ENCODE measurements at places on chromosomes 13 and 19.

- no peak for DNase-seq
These were observed 150.0 kb downstream of the KLF12 start for GRCh38 chr13:73984201-73984600.

GRCh38 chr13:48888613-48889012 lies 87.1 kb upstream of the FNDC3A start:
- DNase-seq, result no peak

GRCh38 chr19:49499030-49499670 lies 2.9 kb downstream of the RPS11 start:
- DNase-seq, result peak; percentile 58

DNA sequence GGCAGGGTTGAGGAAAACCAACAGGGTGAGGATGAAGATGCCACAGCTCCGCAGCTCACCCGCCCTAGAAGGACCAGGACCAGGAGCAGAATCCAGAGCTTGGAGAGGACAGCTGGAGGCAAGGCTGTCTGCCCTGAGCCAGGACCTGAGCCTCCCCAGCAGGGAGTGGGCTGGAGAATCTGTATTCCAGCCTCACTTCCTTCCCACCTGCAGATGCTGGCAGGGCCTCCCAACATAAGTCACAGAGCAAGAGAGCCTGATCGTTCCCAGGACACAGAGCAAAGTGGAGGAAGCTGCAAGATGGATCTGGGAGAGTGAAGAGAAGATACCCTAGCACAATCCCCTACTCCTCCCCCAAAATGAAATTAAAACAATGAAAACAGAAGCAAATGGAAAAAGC lies 61.7 kb upstream of the WASF3 start:
- no peak for DNase-seq

- DNase-seq, result peak; percentile 44
These were observed 753.9 kb downstream of the OLFM4 start for GRCh38 chr13:53782488-53782961.

- DNase-seq, result no peak
These were observed 77.2 kb upstream of the TMTC4 start for GRCh38 chr13:100751826-100752225.

GRCh38 chr13:26500618-26501320 lies 56.7 kb upstream of the WASF3 start:
- DNase-seq, result no peak

- DNase-seq, result peak; percentile 74
These were observed 60.9 kb upstream of the MED4 start for GRCh38 chr13:48155848-48156247.

DNA sequence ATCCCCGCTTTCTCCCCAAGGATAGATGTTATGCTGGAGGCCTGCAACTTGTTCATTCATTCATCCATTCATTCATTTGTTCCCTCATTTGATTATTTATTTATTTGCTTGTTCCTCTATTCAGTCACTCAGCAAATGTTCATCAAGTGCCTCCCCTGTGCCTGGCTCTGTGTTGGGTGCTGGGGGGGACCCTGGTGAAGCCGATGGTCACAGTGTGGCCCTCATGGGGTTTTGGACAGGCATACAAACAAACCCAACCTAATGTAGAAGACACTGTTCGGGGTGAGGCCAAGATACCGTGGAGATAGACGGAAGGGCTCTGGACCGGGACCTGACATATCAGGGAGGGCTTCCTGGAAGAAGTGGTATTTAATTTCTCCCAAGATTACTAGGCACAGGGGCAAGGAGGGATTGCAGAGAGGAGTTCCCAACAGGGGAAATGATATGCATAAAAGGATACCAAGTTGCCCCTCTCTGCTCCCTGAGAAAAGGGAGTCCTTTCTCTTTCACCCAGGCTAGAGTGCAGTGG lies 58.1 kb downstream of the ZNF536 start:
- no peak for DNase-seq

DNA sequence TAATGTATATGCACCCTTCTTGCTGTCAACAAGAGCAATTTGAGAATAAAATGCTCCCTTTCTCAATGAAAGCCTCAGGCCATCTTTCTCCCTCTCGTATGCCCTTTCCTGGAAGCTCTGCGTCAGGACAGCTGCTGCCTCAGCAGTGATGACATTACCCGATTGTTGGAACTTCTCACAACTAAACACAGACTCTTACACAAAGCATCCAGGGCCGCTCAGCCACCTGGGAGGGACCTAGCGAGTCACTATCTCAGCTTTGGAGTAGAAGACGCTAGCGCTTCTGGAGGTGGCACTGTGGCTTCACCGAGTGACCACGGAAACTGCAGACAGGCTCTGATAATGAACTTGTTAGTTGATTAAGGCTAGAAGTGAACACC lies 153.2 kb upstream of the SOX1 start:
- DNase-seq, result no peak

DNA sequence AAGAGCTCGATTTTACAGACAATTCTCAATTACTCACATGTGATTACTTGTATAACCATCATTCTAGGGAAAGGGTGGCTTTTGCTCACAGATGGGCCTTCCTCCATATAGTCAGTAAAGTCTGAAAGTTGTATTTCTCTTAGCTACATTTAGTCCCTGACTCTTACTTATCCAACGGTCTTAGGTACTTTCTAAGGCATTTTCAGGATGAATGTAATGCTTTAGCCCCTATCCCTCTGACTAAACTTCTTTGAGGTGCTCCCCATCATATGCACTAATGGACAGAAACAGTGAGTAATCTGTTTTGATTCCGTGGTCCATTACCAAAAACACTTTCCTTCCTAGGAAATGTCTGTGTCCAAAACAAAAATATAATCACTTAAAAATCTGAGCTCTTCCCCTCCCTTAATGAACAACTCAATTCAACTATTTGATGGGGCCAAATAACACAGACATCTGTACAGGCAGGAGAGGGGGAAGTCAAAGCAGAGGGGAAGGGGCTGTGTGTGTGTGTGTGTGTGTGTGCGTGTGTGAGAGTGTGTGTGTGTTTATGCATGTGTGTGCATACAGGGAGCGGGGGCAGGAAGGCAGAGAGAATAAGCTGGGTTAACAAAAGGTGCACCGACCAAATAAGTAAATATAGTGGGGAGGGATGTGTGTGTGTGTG lies 84.9 kb downstream of the USP12 start:
- DNase-seq, result no peak

DNA sequence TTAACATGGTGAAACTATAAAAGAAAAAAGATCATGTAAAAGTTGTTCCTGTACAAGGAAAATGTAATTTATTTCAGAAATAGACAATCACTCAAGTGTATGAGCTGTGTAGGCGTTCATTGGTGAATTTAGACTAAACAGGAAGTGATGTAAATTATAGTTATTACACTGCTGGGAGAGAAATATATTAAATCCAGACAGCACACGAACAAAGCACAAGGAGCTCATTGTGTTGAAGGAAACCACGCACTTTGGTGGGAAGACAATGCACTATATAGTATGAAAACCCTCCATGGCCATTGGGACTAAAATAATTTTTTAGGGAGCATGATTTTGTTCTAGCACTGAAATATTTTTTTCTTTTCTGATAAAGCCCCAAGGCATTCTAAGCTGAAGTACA lies 450.5 kb downstream of the KLF12 start:
- DNase-seq, result no peak

DNA sequence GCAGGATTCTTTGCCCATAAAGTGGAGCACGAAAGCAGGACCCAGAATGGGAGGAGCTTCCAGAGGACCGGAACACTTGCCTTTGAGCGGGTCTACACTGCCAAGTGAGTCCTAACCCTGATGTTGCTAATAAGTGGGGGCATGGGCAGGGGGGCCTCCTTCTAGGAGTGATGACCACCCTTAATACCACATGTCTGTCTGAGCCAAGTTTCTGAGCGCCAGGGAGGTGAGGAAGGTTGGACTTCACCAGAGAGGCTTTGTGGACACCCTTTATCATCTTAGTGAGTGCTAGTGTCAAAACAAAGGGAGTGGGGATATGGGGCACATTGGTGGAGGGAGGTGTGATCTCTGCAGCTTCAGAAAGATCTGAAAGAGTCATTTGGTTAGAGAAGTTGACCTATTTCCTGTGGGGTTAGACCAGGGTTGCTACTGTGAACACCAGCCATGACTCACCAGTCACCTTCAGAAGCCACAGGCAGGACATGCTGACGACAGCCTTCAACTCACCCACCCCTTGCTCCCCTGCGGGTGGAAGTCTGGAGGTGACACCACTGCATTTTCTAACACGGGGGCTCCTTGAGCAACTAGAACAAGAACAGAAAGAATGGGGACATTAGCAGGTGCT lies 8.8 kb downstream of the ALOX5AP start:
- peak; percentile 97 for DNase-seq

GRCh38 chr19:6790194-6791128 lies 18.0 kb downstream of the VAV1 start:
- no peak for DNase-seq

- no peak for DNase-seq
These were observed 782.5 kb upstream of the SLITRK6 start for GRCh38 chr13:86581706-86582105.

DNA sequence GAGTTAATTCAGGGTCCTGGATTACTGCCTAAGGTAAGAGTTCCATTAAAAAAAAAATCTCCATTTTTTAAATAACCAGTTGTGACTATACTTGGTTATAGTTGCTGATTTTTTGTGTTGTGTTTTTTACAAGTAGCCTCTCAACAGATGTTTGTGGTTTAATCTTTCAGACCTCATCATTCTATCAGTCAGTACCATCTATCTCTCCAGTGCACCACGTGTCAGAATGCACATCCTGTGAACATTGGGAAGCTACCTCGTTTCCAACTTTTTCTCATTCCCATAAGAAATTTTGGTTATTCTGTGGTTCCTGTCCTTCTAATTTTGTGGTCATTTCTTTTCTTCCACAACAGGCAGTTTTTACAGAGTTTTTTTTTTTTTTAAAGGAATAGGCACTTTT lies 39.2 kb downstream of the WDFY2 start:
- DNase-seq, result no peak

- DNase-seq, result no peak
These were observed 14.7 kb downstream of the MIER2 start for GRCh38 chr19:329876-330275.

DNA sequence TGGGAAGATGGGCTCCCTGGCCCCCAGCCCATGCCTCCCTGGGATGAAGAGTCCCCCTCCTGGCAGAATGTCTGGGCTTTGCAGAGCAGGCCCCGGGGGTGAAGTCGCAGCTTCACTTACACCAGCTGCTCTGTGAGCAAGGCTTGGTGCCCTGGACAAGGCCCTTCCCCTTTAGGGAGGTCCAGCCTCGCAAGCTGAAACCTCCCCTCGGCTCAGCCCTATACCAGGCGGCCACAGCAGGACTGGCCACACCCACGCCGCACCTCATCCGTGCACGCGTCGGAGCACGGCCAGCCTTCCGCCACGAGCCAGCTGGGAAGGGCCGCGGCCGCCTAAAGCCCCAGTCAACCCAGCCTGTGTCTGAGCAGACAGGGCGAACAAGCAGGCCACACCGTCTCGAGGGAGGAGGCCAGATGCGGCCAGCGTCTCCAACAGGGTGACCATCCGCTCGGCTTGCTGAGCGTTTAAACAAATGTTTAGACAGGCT lies 83.2 kb upstream of the MCF2L start:
- DNase-seq, result no peak

- no peak for DNase-seq
These were observed 45.3 kb downstream of the NFIC start for GRCh38 chr19:3411636-3412035.

DNA sequence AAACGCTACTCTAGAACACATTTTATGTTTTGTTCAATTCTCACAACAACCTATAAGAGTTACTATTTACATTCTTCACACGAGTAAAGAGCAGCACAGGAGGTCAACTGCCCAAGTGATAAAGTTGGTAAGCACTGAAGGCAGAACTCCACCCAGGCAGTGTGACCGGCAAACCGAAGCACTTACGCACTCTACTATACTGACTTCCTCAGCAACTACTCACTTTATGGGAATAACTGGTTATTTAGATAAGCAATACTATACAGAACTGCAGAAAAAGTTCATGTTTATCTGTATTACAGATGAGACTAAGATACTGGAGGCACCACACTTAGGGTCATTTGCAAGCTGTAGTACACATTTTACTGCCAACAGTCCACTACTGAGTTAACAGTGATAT lies 28.8 kb downstream of the FOXO1 start:
- no peak for DNase-seq

DNA sequence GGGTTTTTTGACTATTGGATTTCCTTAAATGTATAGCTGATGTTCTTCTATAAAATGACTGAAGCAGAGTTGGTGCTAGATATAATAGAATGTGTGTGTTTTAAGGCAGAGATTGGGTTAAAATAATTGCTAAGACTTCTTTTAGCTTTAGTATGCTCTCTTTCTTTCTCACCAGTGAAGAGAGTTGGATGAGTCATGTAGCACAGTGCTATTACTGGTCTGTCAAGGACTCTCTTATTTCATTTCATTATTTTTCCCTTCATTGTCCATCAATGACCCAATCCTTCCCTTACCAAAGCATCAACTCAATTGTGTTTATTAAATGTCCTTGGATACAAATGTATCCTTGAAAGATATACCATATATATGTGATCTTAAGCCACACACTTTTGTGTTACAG lies 268.9 kb downstream of the IRS2 start:
- DNase-seq, result no peak

DNA sequence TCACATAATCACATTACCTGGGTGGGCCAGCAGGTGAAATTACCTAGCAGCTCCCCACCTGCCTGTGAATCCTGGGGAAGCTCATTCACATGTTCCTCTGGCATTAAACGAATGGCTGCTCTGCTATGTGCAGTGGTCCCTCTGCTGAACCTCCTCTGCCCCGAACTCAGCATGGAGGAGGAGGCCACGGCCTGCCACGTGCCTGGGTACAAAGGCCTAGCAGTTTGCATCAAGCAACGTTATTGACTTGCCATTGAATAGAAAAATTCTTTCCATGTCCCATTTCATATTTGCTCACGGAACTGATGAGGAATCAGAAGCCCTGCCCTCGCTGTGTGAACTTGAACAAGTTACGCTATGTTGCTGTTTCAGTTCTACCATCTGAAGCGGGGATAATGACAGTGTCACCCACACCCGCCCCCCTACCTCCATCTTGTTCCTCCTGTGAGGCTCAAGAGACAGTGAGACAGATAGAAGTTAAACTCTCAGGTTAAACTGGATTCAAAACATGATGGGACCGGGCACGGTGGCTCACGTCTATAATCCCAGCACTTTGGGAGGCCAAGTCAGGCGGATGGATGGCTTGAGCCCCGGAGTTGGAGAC lies 25.3 kb downstream of the SLC7A1 start:
- no peak for DNase-seq

DNA sequence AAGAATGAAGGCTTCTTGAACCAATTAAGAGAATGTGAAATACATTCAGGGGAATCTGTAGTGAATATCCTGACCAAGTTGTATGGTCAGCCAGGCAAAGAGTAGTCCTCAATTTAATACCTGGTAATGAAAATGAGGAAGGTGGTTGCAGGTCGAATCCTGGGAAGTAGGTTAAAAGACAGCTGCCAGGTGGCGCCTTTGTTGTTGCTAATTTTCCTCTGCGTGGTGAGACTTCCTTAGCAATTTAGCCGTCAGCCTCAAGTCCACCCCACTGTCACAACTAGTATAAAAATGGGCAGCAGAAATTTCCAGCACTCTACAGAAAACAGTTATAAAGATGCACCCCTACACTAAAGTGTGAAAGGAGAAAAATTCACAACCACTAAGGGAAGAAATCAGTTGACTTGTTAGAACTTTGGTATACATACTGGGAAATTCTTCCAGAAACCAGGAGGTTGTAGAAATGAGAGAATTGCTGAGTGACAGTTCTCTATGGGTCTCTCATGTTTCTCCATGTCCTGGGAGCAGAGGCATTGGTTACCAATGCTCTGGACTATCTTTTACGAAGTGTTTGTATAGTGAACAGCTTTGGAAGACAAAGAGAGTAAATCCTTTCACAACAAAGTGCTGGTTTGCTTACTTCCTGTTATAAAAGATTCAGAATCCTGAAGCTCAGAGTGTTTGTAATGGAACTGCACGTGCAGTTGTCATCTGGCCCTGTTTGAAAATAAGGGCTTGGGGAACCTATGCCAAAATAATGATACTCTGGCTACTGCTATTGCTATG lies 235.9 kb downstream of the NHLRC3 start:
- DNase-seq, result no peak
